ENCODE measurements at places on chromosomes 2 and 18.

DNA sequence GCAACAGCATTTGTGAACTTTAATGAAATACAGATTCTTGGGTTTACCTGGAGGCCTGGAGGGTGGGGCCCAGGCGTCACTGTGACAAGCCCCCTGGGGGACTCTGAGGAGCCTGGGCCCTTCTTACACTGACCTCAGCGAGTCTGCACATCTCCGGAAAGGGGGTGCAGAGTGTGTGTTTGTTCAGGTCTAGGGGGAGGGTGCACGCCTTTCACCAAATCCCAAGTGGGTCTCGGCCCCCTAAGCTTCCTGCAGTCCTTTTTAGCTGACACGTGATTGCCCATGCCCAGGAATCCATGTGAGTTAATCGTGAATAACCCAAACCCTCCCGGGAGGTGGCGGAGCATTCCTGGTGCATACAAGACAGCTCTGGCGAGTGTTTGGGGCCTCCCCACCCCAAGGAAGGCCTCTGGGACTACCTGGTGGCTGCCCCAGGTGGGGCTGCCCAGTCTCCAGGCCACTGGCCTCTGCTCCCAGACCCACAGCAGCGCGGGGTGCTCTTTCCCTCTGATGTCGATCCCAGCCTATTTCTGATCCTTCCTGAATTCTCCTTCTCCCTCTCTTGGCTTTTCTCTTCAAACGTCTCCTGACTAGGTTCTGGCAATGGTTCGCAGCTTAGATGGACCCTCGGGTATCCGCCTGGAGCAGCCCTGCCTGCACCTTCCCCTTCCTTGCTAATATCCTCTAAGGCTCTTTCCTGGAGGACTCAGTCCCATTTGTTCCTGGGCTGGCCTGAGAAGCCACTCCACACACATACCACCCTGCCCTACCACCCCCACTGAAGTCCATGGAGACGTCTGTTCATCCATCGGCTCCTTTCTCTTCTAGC, 10.0 kb downstream of the NGEF start:
- no peak for DNase-seq

DNA sequence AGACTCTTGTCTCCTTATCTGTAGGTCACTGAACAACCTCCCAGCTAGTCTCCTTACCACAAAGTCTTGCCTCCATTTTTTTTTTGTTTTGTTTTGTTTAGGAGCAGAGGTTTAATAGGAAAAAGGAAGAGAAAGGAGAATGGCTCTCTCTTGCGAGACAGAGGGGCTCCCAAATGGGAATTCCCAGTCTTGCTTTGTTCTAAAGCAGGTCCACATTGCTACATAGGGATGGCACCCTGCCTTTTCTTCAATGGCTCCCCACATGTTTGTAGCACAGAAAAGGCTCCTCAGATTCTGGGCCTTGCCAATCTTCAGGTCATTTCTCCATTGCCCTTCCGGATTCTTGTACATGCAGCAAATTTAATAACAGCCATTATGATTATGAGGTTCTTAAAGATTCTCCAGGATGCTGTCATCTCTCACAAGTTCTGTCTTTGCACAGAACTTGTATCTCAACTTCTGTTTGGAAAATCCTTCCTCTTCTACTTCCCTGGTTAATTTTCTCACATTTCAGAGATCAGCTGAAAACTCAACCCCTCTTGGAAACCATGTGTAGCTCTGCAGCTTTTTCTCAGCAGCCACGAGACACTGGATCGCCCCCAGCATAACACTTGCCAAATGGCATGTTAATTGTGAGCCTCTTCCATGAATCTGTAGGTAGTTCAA, 23.6 kb downstream of the IL1F10 start:
- DNase-seq, result no peak

DNA sequence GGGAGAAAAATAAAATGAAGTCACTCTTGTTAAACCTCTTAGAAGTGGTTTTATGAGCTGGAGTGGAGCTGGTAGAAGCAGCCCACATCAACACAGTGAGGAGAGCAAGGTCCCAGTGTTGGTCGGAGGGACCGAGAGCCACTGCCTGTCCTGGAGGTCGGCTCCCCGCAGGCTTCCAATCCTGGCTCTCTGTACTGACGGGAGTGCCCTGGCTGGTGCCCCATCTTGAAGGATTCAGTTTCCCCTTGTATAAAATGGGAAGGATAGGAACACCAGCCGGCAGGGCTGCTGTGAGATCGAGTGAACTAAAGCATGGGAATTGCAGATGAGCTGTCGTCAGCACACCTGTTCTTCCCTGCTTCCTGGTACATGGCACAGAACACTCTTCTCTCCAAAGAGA, 104.3 kb upstream of the ID2 start:
- DNase-seq, result no peak

GRCh38 chr2:127620866-127621265, 25.1 kb upstream of the GPR17 start:
- no peak for DNase-seq

DNA sequence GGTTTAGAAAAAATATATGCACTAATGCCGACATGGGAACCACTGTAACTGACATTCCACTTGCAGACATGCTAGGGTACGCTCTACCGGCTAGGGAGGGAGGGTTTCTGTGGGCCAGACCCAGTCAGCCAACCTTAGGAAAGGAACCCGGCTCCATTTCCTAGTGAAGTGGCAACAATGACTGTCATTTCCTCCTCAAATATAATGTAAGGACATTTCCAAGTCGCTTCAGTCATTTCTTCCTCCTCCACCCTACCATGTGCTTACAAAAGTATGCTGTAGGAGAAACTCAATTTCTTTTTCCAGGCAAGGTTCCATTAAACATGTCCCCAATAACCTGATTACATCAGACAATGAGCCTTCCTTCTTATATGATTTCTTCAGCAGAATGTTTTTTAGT, 64.3 kb upstream of the PSMD14 start:
- peak; percentile 55 for DNase-seq

DNA sequence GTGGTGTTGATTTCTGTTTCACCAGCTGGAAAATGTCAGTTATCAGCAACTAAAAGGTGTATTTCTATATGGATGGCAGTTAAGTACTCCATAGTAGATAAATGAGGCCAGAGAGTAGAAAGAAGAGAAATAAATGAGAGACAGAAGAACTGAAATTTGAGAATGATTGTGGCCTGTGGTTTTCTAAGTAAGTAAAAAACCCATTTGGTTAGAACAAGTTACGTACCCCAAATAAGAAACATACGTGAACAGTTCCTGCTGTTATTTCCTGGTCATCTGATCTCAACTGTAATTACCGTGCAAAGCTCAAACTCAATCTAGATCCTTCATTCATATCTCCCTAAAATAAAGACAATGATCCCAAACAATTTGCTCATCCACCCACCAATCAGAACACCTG, 181.3 kb downstream of the PID1 start:
- no peak for DNase-seq

- DNase-seq, result peak; percentile 30
These were observed 6.7 kb downstream of the GYPC start for GRCh38 chr2:126662621-126663020.
